ENCODE measurements at places on chromosomes 11 and 22.
A peak's percentile ranks its signal among the peaks of the same experiment; 100 is the strongest.

DNA sequence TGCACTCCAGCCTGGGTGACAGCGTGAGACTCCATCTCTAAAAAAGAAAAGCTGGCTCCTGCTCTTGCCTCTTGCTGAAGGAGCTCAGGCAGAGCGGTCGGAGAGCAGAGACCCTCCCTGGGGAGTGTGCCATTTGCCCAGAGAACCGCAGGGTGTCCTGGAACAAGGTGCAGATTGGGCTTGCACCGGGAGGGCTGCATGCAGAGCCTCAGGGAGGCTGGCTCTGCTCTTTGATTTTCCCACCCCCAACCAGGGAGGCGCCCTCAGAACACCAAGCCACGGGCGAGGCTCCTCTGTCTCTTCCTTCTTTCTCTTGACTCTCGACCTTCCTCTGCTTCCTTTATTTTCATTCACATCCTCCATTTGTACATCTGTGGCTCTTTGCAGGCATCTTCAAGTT lies 889.1 kb downstream of the OPCML start:
- DNase-seq: no peak

GRCh38 chr11:75480185-75481175 lies 45.3 kb downstream of the GDPD5 start:
- DNase-seq: no peak

DNA sequence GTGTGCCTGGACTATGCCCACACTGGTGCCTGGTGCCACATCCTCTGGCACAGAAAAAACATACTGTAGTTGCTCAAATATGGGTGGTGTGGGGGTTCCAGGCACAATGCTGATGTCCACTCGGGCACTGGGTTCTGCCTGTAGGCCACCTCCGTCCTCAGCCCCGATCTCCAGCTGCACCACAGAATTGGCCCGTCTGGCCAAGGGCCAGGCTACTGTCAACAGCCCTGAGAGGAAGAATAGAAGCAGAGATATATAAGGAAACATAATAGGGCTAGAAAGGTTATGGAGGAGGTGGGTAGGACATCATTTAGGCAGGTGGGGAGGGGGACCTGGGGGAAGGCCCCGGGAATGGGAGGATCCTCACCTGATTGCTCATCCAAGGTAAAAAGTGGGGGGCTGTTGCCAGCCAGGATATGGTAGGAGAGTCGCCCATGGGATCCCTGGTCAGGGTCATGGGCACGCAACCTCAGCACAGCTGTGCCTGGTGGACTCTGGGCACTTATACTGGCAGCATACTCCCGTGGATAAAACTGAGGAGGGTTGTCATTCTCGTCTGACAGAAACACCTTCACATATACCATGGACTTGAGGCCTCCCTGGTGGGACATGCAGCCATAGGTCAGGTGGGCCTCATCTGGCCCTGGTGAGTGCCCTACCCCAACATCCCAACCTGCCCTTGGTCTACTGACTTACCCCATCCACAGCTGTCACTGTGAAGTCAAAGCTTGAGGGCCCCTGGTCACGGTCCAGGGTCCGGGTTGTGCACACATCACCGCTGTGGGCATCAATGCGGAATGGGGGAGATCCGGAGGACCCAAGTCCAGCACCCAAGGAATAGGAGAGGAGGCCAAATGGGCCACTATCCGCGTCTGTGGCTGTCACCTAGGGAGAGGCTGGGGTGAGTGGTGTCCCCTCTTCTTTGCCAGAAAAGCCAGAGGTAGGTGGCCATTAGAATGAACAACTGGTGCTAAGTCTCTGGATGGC lies 14.5 kb upstream of the TPP1 start:
- no peak for DNase-seq

GRCh38 chr11:6249770-6250555 lies 9.7 kb upstream of the CCKBR start:
- peak; percentile 74 for DNase-seq

- no peak for DNase-seq
Measured at GRCh38 chr11:116610190-116610589, 162.6 kb downstream of the BUD13 start.

- no peak for DNase-seq
Measured at GRCh38 chr22:19197997-19198865, 19.7 kb upstream of the SLC25A1 start.

Measured in RKO (cell line).